ENCODE measurements at places on chromosomes 5 and 9.

GRCh38 chr5:87150630-87151029 lies 117.1 kb upstream of the RASA1 start:
- no peak for DNase-seq

DNA sequence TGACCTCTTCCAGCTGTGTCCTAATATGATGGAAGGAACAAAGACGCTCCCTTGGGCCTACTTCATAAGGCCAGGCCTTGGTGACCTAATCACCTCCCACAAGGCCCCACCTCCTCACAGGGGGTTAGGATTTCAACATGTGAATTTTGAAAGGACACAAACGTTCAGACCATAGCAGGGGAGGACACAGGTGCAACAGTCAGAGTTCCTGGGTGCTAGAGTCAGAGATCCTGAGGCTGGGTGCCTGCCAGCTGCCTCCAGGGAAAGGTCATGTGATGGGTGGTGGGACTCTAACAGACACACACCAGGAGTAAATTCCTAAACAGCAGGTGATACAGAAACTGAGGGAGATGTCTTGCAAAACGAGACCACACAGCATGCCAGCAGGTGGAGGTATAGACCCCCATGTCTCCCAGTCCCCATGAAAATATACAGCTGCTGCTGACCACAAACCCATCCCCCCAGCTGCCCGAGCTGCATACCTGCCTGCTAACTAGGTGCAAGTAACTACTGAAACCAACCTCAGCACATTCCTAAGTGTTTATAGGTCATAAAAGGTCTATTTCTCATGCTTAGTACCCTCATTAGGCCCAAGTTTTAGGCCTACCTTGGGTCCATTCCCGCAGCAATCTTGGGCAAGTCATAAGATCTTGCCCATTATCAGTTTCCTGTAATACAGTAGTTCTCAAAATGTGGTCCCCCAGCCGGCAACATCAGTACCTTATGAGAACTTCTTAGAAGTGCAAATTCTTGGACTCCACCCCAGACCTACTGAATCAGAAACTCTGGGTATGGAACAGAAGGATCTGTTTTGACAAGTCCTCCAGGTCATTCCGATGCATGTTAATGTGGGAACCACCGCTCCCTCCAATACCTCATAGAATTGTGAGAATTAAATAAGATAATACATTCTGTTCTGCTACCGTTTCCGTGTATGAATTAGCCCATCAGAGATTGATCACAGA lies 245.3 kb downstream of the ENC1 start:
- DNase-seq: no peak

- no peak for DNase-seq
Measured at GRCh38 chr9:6715755-6716643, 41.8 kb upstream of the KDM4C start.

DNA sequence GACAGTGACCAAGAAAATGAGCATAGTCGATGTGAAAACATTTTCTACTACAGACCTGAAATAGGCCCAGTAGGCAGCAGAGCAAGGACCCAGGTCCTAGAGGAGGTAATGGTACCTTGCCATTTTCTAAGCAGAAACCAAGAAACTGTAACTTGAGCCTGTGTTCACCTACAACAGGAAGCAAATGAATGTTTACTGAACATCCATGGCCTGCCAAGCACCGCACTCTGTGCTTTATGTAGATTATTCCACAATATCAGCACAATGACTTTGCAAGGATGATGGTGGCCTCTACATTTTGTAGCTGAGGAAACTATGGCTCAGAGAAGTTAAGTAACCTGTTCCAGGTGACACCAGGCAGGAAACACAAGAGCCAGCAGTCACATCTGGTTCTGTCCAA lies 215.3 kb downstream of the SPOCK1 start:
- DNase-seq: no peak
